ENCODE measurements at places on chromosomes 2 and 18.

- no peak overlapping the region for H3K4me3 ChIP-seq
- peaks cover 25% of the 10 kb centered on the region for H3K27me3 ChIP-seq
- DNase-seq = no peak
- no peak overlapping the region for H3K27ac ChIP-seq
- no peaks in the 10 kb centered on the region for H3K4me1 ChIP-seq
These were observed 182.8 kb downstream of the ST6GAL2 start for GRCh38 chr2:106703161-106703560.

DNA sequence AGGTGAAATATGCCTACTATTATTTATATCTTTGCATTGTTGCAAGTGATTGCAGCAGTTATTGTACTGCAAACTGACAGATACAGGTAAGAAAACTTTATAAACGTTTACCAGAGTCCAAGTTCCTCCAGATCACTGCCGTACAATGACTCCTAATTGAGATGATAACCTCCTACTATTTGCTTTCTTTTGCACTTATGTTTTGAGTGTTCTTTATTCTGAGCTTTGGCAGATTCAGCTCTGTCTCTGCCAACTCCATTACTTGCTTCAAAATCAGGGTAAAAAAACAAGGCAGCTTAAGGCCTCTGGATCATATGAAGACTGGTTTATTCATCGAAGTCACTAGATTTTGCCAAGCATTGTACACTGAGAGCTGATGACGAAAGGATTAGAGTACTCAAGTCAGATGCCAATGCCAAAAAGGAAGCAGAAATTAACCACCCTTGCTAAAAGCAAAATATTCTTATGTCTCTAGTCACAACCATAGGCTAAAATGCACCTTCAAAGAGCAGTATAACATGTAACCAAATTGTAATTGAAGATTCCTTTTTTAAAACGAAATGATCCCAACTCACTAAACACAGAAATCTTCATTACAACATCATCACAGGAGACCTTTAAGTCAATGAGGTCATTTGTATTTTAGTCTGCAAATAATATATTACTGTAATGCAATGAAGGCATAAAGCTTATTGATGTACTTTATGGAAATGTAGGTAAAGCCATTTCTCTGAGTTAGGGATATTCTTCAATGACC lies 10.5 kb upstream of the IKZF2 start:
- H3K36me3 ChIP-seq = no peaks in the 10 kb centered on the region
- H3K4me1 ChIP-seq = no peaks in the 10 kb centered on the region
- no peak overlapping the region for H3K4me3 ChIP-seq
- no peak for DNase-seq

DNA sequence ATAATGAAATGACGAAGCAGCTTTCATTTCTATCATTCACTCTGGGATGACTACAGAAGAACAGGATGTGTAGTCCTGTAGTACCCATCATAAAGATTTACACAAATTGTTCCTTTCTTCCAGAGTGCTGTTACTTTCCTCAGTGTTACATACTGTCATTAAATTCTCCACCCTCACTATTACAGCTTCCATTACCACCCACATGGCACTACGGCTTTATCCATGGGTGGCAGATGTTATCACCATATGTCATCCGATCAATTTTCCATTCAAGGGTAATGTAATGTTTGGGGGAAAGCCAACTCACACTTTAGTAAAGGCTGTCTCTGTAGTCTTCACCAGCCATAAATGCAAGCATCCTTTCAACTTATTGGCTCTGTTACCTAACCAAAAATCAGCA lies 7.1 kb upstream of the CSRNP3 start:
- H3K27me3 ChIP-seq = no peaks in the 10 kb centered on the region
- no peak overlapping the region for H3K4me3 ChIP-seq
- H3K27ac ChIP-seq = no peak overlapping the region
- no peak for DNase-seq
- H3K36me3 ChIP-seq = no peaks in the 10 kb centered on the region
- H3K4me1 ChIP-seq = no peaks in the 10 kb centered on the region

DNA sequence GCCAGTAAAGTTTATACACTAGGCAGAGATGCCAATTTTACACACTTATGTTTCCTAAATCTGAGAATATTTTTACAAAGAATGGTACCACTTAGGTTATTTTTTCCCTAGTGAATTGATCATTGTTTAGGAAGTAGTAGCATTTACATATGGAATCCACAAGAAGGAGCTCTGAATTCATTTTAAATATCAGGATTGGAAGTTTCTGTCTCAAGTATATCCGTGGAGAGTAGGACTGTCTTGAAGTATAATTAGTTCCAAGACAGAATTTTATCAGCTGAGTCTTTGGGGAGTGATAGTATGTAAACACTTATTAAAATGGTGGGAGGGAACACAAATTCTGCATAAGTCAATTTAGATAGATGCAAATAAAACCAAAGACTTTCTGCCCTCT lies 82.3 kb upstream of the FAM98A start:
- H3K4me1 ChIP-seq = no peaks in the 10 kb centered on the region
- no peaks in the 10 kb centered on the region for H3K36me3 ChIP-seq
- no peak overlapping the region for H3K27ac ChIP-seq

DNA sequence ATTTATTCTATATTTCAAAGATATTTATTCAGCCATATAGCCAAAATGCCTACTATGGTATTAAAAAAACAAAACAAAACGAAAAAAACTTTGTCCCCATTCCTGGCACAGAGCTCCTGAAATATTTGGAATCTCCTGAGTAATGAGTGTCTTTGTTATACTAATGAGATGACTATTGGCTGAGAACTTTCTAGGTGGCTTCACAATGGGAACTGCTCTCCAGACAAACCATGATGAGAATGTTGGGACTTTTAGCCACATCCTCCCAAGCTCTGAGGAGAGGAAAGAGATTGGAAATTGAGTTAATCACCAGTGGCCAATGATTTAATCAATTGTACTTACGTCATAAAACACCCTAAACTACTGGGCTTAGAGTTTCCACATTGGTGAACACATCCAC lies 631.8 kb upstream of the SETBP1 start:
- H3K4me1 ChIP-seq = no peaks in the 10 kb centered on the region
- no peak overlapping the region for H3K27ac ChIP-seq
- H3K4me3 ChIP-seq = no peak overlapping the region
- no peak for DNase-seq
- H3K27me3 ChIP-seq = no peaks in the 10 kb centered on the region

DNA sequence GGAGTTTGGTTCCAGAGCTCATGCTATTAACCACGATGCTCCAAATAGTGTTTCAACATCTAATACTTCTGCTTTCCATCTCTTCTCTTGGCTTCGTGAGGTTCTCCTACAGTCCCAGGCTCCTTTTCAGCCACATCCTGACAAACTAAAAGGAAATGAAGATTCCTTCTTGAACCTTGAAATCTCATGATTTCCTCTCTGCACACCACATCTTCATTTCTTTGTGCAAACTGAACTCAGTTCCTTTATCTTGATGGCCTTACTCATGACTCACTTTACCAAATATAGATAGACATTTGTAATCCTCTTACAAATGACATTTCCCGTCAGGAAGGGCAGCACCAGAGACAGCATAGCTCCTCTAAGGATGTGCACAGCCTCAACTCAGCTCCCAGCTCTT lies 50.0 kb upstream of the ITGA4 start:
- H3K36me3 ChIP-seq = peaks cover 2% of the 10 kb centered on the region
- H3K27me3 ChIP-seq = no peaks in the 10 kb centered on the region
- H3K4me3 ChIP-seq = no peak overlapping the region
- no peak overlapping the region for H3K27ac ChIP-seq

GRCh38 chr2:178194600-178195389 lies 483 bp downstream of the OSBPL6 start:
- H3K4me3 ChIP-seq = peak overlapping the region; percentile 85
- H3K4me1 ChIP-seq = peaks cover 5% of the 10 kb centered on the region
- peaks cover 65% of the 10 kb centered on the region for H3K27me3 ChIP-seq
- DNase-seq = no peak

DNA sequence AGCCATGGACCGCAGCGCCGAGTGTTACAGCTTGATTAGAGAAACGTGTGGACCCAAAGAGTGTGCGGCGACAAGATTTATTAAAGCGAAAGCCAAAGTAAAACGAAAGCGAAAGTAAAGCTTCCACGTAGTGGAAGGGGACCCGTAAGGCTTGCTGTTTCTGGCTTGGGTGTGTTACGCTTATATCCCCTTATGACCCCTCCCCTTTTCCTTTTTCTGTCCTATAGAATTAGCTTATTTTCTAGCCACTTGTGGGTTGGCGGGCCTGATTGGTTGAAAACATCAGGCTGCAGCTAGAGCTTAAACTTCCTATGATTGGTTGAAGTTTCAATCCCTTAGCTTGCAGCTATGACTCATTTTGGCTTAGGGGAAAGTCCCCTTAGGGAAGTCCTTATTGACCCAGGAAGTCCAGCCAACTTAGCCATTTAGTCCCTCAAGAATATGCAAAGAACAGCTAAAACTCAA lies 969.7 kb downstream of the DCDC2C start:
- no peak for DNase-seq
- no peaks in the 10 kb centered on the region for H3K27me3 ChIP-seq
- H3K27ac ChIP-seq = no peak overlapping the region
- H3K36me3 ChIP-seq = no peaks in the 10 kb centered on the region
- H3K4me1 ChIP-seq = peaks cover 3% of the 10 kb centered on the region
- H3K4me3 ChIP-seq = peak overlapping the region; percentile 7

- no peak overlapping the region for H3K27ac ChIP-seq
- H3K4me3 ChIP-seq = no peak overlapping the region
- H3K36me3 ChIP-seq = peaks cover 4% of the 10 kb centered on the region
- H3K27me3 ChIP-seq = no peaks in the 10 kb centered on the region
- peaks cover 16% of the 10 kb centered on the region for H3K4me1 ChIP-seq
These were observed 433.7 kb upstream of the TRIB2 start for GRCh38 chr2:12282780-12283695.

DNA sequence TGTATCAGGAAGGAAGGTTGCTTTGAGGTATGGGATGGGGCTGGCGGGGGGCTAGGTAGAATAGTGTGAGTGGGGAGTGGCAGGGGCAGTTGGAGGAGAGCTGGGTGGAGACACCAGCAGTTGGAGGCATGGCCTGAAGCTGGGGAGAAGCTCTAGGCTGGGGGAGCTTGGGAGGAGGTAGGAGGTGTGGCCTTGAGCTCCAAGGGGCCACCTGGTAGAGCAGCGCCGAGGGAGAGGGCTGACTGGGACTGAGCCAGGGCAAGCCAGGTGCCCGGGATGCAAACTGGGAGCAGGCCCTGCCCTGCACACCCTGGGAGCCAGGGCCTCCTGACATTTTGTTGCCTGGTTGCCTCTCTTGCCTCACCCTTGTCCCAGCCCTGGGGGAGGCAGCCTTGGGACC lies 33.1 kb upstream of the PDIA6 start:
- H3K27me3 ChIP-seq = peaks cover 21% of the 10 kb centered on the region
- H3K4me3 ChIP-seq = no peak overlapping the region
- peaks cover 2% of the 10 kb centered on the region for H3K4me1 ChIP-seq
- H3K36me3 ChIP-seq = no peaks in the 10 kb centered on the region
- H3K27ac ChIP-seq = no peak overlapping the region
- DNase-seq = no peak

- H3K4me3 ChIP-seq = no peak overlapping the region
- H3K27me3 ChIP-seq = no peaks in the 10 kb centered on the region
- peaks cover 47% of the 10 kb centered on the region for H3K4me1 ChIP-seq
- no peak for DNase-seq
- H3K36me3 ChIP-seq = no peaks in the 10 kb centered on the region
- peak overlapping the region; percentile 21 for H3K27ac ChIP-seq
These were observed 68.9 kb downstream of the BIRC6 start for GRCh38 chr2:32425719-32426141.

GRCh38 chr18:32891130-32891529 lies 118.3 kb upstream of the KLHL14 start:
- H3K27ac ChIP-seq = no peak overlapping the region
- H3K36me3 ChIP-seq = no peaks in the 10 kb centered on the region
- H3K27me3 ChIP-seq = no peaks in the 10 kb centered on the region

DNA sequence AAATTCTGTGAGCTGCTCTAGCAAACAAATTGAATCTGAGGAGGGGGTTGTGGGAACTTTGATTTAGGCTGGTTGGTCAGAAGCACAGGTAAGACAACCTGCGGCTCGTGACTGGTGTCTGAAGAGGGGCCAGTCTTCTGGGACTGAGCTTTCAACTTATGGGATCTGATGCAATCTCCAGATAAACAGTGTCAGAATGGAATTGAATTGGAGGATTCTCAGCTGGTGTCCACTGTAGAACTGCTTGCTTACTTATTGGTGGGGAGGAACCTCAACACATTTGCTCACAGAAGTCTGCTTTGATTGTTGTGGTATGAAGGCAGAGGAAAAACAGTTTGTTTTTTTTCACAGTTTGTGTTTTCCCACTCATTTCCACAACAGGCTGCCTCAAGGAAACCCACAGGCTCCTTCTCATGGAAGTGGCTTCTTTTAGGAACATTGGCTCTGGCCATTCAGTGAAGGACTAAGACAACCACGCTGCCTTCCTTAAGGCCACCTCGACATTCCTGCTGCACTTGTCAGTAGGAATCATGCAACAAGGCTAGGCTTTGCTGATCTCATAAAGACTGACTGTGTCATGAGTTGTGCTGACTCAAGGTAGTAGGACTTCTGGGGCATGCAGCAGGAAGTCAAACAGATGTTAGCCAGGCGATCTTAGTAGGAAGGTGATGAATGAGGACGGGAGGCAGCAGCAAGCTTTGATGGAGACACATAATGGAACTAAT lies 104.7 kb downstream of the TSN start:
- no peak overlapping the region for H3K4me3 ChIP-seq
- H3K27ac ChIP-seq = no peak overlapping the region
- H3K27me3 ChIP-seq = peaks cover 26% of the 10 kb centered on the region
- DNase-seq = no peak
- H3K4me1 ChIP-seq = no peaks in the 10 kb centered on the region

GRCh38 chr18:69326094-69326493 lies 74.6 kb upstream of the DOK6 start:
- H3K27ac ChIP-seq = no peak overlapping the region
- H3K4me3 ChIP-seq = no peak overlapping the region
- no peaks in the 10 kb centered on the region for H3K4me1 ChIP-seq
- no peak for DNase-seq

GRCh38 chr2:173713904-173714555 lies 251.1 kb downstream of the SP3 start:
- no peak overlapping the region for H3K27ac ChIP-seq
- no peak for DNase-seq
- H3K27me3 ChIP-seq = peaks cover 33% of the 10 kb centered on the region
- H3K4me1 ChIP-seq = no peaks in the 10 kb centered on the region
- H3K4me3 ChIP-seq = no peak overlapping the region

DNA sequence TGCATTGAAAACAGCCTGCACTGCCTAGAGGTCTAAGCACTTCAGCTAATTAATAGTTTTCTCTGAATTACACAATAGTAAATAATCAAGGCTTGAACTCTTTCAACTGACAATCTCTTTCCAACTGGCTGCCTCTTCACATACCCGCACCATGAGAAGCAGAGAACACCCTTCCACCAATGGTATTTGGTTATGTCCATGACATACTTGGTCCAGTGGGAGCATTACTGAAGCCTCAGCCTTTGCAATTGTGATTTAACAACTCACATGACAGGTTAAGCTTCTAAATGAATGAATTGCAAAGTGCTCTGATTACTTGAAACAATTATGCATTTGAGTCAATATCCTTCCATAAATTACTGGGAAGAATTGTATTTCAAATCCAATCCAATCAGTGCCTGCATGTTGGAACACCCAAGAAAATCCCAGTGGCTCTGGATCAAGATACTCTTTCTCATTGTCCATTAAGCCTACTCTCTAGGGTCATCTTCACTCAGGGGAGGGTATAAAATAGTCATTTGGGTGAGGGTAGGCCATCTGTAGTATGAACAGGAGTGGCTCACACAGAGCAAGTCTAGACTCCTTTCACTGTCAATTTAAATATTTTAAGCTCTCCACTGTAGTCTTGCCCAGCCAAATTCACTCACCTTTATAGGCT lies 101.1 kb downstream of the HS1BP3 start:
- no peaks in the 10 kb centered on the region for H3K36me3 ChIP-seq
- no peak for DNase-seq

- H3K4me1 ChIP-seq = no peaks in the 10 kb centered on the region
- H3K4me3 ChIP-seq = no peak overlapping the region
- peaks cover 26% of the 10 kb centered on the region for H3K27me3 ChIP-seq
- H3K36me3 ChIP-seq = no peaks in the 10 kb centered on the region
These were observed 79.8 kb downstream of the C1QL2 start for GRCh38 chr2:119078796-119079195.
